ENCODE measurements at places on chromosomes 5 and 9.
A peak's percentile ranks its signal among the peaks of the same experiment; 100 is the strongest.

- DNase-seq = no peak
These were observed 51.5 kb downstream of the MYO10 start for GRCh38 chr5:16884595-16884994.

DNA sequence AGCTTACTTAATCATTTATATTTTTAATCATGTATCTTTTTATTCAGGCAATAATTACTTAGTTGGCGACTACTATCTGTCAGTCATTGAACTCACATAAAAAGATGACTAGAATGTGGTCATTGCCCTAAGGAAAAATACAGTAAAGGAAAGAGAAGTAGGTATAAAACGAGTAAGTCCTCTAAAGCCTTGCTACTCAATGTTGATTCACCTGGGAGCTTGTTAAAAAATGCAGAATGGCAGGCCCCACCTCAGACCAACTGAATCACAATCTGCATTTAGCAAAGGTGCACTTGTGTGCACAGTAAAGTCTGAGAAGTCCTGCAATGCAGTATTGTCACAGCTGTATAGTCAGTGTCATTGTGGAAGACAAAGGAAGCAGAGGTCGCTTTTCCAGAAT lies 592.4 kb downstream of the CSNK1G3 start:
- no peak for DNase-seq

DNA sequence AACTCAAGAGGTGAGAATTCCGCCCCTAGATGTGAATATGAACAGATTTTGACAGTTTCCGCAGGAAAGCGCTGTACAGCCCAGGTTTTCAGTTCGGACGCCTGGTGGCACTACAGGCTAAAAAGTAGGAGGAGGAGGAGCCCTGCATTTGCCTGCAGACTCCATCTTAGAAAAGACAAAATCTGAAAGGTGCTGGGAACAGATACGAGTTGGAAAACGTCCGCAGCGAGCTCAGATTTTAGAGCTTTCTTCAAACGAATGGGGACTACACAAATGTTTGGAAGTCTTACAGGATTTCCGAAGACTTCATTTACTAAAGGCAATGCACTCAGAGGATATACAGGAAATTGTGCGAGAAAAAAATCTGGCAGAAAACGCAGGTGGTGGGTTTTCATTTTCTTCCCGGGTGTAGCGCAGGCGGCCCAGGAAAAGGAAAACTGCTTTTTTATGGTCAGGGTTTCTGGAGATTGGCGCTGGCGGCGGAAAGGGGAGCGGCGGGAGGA lies 9.9 kb upstream of the PCDHB2 start:
- peak; percentile 17 for DNase-seq

DNA sequence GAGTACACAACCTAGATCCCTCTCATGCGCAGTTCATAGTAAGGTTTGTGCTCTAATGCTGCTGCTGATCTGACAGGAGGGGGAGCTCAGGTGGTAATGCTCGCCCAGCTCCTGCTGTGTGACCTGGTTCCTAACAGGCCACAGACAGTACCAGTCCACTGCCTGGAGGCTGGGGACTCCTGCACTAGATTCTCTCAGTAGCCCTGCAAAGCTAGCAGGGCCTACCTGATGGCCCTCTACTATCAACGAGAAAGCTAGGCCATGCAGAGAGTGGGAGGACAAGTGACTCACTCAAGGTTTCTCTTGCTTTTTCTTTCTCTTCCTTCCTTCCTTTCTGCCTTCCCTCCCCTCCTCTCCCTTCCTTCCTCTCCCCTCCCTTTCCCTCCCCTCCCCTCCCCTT lies 55.1 kb upstream of the TEX48 start:
- no peak for DNase-seq

DNA sequence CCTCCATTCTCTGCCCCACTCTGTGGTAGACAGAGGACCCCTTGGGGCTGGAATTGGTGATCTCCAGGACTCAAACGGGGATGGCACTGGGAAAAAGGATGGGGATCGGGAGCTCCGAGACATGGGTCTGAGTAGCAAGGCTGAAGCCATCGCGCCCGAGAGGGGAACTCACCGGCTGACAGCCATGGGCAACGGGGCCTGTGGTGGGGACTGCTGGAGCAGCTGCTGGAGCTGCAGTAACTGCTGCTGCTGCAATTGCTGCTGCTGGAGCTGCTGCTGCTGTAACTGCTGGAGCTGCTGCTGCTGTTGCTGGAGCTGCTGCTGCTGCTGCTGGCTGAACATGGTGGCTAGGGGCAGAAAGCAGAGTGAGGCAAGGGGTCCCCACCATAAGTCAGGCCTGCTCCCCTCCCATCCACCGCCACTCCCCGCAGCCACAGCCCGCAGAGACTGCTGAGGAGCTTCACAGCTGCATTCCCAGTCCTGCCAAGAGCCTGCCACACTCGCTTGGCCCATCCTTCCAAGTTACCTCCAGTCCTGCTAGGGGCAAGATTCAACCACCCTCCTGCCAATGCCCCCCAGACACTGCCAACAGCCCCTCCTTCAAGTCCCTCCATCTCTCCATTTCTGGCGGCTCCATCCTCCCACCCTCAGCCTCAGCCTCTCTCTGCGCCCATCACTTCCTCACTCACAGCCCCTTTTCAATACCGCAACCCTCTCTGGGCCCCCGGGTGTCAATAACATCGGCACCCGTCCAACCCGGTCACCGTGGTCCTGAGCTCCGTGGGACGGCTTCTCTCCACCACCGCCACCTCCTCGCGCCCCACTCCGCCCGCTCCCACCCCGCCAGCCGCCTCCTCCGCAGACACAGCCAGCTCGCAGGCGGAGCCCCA lies 611 bp downstream of the CIZ1 start:
- DNase-seq = no peak

DNA sequence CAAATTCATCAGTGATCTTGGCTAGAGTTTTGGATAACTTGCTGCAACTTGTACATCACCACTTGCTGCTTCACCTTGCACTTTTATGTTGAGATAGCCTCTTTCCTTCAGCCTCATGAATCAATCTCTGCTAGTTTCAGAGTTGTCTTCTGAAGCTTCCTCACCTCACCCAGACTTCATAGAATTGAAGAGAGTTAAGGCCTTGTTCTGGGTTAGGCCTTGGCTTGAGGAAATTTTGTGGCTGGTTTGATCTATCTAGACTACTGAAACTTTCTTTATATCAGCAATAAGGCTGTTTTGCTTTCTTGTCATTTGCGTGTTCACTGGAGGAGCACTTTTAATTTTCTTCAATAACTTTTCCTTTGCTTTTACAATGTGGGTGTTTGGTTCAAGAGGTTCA lies 12.8 kb downstream of the FER start:
- DNase-seq = no peak

GRCh38 chr5:114192108-114192507 lies 169.8 kb upstream of the KCNN2 start:
- DNase-seq = no peak

GRCh38 chr5:158770506-158770905 lies 329.2 kb downstream of the EBF1 start:
- no peak for DNase-seq

GRCh38 chr5:83482961-83483360 lies 11.4 kb downstream of the VCAN start:
- no peak for DNase-seq

DNA sequence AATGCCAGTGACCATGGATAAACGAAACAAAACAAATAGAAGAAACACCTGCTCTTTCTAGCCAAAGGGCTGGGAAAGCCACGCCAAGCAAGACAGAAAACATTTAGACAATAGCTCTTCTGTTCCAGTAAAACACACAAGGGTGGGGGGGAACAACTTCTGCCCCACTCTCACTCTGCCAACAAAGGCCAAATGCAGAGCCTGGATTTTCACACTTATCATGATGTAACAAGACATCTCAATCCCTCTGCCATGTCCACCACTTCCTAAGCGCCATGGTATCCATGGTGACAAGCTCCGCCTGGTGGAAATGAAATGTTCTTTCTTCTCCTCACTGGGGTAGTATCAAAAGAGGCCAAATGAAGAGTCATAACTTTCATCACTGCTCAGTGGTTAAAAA lies 60.6 kb downstream of the DRD1 start:
- DNase-seq = peak; percentile 43

GRCh38 chr5:33346534-33346933 lies 94.2 kb upstream of the TARS1 start:
- DNase-seq = no peak

GRCh38 chr5:2687746-2688145 lies 63.7 kb downstream of the IRX2 start:
- no peak for DNase-seq

DNA sequence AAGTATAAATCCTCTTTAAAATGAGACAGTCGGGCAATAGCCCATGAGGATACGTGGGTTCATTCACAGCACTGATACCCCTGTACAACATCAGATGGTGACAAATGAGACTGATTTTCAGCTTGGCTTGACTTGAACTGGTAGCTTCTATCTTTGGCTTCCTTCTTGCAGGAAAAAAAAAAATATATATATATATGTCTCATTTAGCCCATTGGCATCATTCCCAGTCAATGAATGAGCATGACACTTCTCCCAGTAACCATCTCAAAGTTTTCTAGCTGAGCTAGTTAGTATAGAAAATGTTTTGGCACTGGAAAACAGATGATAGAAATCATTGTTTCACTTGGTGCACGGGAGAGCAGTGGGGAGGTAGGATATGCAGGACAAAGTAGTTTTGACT lies 222.5 kb upstream of the TAS2R1 start:
- no peak for DNase-seq

GRCh38 chr9:1311462-1312042 lies 261.4 kb downstream of the DMRT2 start:
- DNase-seq = no peak

DNA sequence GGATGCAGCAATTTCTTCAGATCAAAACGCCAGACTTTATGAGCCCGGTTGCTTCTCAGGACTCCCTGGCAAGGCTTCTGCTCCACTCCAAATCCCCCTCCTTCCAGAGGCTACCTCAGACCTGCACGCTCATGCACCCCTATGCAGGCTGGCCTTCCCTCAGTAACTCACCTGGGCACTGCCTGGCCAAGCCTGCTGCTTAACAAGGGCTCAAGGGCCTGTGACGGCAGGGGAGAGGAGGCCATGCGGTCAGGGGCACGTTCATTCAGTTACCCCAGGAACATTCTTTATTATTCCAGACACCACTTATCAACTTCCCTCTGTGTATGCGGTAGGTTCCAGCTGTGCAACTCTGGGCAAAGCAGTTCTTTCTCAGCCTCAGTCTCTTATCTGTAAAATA lies 79.6 kb downstream of the HRH2 start:
- DNase-seq = no peak

DNA sequence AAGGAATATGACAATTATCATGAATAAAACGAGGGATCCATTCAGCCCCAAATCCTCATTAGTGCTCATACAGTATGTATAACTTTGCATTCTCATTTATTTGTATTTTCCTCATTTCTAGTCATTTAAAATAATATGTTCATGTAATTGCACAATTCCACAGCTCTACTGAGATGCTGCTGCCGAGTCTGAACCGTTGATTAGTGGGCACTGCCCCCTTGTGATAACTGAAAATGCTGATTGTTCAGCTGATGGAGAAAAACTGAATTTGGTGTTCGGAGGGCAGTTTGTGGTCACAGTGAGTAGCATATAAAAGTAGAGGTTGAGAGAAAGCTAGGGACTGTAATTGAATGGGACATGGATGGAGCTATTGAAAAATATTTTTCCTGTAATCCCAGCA lies 12.2 kb upstream of the GPR151 start:
- DNase-seq = no peak

- DNase-seq = no peak
These were observed 28.2 kb downstream of the PRELID2 start for GRCh38 chr5:145806923-145807322.

- DNase-seq = peak; percentile 88
These were observed 1.8 kb upstream of the NR3C1 start for GRCh38 chr5:143405063-143405848.

DNA sequence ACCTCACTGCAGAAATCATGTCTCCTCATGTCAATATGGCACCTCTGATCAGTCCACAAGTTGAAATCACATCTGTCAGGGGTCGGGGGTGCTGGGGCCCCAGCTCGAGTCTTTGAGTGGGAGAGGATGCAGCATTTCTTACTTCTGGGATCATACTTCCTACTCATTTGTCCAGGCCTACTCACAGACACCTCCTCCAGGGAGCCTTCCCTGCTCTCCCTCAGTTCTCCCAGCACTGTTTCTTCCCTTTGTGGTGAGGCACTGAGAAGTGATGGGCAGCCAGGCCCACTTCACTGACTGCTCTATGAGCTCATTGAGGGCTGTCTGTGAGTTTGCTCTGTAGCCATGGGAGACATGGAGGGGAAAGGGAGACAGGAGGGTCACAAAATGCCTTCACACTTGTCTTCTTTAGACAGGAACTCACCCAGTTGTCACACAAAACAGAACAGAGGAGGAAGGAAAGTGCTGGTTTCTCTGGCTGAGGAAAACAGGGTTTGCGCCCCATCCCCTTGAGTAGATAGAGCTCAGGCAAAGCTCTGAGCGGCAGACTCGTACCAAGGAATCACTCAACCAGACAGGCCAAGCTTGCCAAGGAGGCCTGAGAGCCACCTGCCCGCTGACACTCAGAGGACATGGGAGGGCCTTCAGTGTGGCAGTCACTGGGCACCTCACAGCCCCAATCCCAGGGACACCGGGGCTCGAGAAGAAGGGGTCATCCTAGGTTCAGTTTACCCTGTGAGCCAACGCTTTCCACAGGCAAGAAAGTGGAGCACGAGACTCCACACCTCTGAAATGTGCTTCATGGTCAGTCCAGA lies 152.9 kb downstream of the GABBR2 start:
- no peak for DNase-seq

- no peak for DNase-seq
These were observed 42.2 kb downstream of the PPP2R2B start for GRCh38 chr5:146836226-146836842.

GRCh38 chr9:14909601-14909960 lies 647 bp downstream of the FREM1 start:
- no peak for DNase-seq

DNA sequence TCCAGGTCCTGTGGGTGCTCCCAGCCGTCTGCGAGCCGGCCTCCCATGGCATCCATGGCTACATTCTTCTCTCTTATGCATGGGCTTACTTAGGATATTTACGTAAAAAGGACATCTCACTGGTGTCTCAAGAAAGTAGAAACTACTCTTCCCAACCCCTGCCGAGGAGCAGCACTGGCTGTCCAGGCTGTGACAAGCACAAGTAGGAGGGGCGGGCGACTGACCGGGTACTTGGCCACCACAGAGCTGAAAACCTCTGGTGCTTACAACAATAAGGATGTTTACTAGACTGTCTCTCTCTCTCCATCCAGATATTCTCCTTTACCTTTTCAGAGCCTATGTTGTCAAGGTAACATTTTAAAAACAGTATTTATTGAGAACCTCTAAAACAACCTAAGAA lies 56.3 kb upstream of the TBC1D9B start:
- no peak for DNase-seq

DNA sequence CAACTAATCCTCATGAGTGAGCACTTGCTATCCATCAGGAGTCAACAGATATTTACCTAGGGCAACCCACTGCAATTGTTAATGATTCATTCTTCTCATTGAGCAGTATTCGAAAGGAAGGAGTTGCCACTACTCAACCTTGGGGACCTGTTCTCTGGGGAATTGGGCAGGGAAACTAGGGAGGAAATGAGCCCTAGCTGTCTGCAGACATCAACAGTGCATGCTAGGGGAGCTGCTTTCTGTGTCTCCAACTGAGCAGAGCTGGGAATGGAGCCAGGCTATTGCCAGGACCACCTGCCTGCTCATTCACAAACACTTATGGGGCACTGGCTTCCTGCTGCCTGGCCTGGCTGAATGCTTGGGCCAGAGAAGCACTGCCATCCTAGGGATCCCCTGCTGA lies 183.4 kb downstream of the TMEM38B start:
- DNase-seq = peak; percentile 86

GRCh38 chr5:83866181-83866580 lies 145.5 kb upstream of the HAPLN1 start:
- no peak for DNase-seq

- peak; percentile 37 for DNase-seq
These were observed 295.0 kb downstream of the PDE4D start for GRCh38 chr5:59598547-59598874.

Data from NCI-H2029 treated with DMSO at 0.1 percent for 48 hours (cell line).